ENCODE measurements at places on chromosomes 2 and 18.

DNA sequence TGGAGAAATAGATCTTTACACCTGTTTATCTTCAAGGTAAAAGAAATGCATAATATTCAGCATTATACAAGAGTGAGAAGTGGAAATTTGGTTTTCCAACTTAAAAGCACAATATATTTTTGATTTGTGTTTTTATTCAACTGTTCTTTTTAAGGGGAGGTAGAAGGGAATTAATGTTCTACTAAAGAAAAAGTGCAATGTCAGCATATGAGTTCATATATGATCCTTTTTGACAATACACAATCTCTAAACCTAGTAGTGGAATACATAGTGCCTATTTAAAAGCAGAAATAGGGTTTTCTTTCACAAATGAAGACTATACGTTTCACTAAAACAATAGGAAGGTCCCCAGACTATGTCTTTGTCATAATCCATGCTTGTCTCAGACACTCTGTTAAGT, 63.2 kb upstream of the ATP5MC3 start:
- DNase-seq: no peak

- DNase-seq: no peak
Observed at GRCh38 chr18:51857989-51858388, 482.0 kb upstream of the DCC start.

- DNase-seq: peak; percentile 66
Observed at GRCh38 chr2:112666761-112667122, 21.0 kb downstream of the SLC20A1 start.

DNA sequence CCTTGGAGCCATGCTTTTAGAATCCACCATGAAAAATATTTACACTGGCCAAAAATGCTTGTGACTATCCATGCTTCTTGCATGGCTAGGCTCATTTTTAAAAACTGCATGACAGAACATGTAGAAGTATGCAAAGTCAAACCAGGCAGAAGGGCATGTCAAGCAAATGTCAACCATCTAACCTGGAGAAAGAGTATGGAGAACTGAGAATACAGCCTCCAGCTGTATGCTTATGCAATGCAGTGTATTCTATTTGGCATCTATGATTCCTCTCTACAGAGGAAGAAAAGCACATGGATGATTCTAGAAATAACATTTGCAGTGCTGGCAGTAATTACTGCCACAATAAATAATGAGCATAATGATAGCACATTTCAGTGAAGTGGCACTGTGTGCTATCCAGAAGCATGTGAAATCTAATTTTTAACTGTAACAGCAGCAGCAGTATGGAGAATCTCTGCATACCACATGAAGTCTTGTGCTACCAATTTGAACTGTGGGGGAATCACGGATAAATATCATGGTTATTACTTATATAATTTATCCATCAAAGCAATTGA, 87.3 kb upstream of the CCDC141 start:
- no peak for DNase-seq

GRCh38 chr2:16475586-16475985, 190.0 kb downstream of the CYRIA start:
- DNase-seq: no peak

- no peak for DNase-seq
Observed at GRCh38 chr18:49859021-49859359, 45.7 kb upstream of the ACAA2 start.

- no peak for DNase-seq
Observed at GRCh38 chr2:79832511-79833234, 319.8 kb downstream of the CTNNA2 start.

DNA sequence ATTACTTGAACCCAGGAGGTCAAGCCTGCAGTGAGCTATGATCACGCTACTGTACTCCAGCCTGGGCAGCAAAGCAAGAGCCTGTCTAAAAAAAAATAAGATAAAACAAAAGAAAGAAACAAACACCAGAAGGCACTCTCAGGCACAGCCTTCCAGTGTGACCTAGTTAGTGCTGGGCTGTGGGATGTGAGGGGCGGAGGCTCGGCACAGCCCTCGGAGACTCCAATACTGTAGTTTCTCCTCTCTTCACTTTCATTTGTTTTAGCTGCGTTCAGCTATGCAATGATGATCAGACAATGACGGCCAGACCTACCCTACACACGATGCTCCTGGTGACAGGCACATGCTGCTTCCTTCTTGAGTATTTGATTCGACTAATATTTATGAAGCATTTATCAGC, 127.7 kb downstream of the SOCS6 start:
- no peak for DNase-seq

DNA sequence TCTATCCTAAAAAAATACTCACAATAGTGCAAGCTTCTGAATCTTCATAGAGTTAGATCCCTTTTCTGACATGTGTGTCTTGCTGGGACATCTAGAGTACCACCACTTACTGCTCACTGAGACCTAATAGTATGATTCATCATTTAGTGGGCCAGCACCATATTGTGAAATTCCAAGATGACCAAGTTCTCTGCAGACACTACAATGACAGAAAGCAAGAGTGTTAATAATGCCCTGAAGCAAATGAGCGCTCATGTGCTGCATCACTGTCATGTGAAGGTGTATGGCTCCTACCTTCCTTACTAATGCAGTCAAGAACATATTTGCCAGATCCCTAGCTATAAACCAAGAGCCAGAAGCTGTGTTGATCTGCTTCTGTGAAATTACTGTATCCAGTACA, 606.2 kb upstream of the NXPH2 start:
- no peak for DNase-seq

DNA sequence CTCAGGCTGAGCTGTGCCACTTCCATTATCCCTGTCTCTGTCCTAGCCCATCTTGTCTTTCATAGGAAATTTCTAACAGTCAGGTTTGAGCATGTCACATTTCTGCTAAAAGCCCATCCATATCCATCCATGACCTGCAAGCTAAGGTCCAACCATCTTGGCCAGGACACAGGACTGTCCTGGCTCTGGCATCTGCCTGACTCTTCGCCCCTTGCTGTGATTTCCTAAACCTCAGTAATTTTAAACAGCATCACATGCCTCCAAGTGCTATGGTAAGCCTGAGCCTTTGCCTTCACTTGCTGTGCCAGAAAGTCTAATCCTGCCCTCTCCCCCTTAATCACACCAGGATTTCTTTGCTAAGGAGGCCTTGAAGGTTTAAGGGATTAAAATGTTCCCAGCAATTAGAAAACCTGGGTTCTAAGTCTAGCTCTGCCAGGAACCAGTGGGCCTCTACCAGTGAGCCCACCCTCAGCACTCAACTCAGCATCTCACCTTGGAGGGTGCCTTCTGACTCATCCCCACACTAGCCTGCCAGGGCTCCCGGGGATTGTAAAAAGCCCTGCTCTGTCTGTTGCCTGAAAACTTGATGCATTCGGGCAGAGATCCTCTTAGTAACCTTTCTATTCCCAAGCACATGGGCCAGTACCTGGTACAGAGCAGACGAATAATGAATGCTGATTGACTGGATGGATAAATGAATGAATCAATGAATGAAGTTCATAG, 411.0 kb downstream of the LRATD1 start:
- no peak for DNase-seq

- DNase-seq: no peak
Observed at GRCh38 chr2:44168681-44169154, at the start of gene PPM1B. TSS of gene PPM1B (plus strand) at chr2:44168875. CDS start at chr2:44201200, 32,325 bp downstream.

DNA sequence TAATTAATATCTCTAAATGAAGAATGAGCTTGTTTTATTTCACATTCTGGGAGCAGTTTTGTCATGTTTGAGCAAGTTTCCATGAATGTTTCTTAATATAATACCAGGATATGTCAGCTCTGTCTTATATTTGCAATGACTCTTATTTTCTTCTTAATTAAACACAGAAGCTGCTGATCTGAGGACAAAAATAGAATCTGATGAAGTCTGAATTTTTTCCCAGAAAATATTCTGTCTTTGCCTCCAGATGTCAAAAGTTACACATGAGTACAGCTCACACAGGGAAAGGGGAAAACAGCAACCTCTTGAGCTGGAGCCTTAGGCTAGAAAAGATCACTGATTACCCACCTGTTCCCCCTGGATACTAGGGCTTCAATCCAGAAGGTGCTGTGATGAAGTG, 606.6 kb upstream of the SYT4 start:
- DNase-seq: no peak

DNA sequence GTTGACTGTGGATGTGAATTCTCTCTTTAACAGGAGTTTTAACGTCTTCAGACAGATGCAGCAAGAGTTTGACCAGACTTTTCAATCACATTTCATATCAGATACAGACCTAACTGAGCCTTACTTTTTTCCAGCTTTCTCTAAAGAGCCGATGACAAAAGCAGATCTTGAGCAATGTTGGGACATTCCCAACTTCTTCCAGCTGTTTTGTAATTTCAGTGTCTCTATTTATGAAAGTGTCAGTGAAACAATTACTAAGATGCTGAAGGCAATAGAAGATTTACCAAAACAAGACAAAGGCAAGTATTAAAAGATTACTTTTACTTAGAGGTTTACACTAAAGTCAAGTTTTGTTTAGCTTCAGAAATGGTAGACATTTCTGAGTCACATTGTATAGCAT, 30.2 kb upstream of the TYMS start:
- DNase-seq: no peak

- no peak for DNase-seq
Observed at GRCh38 chr2:177869209-177869608, 203.4 kb downstream of the PDE11A start.

GRCh38 chr18:49486606-49486952, 455 bp downstream of the C18orf32 start:
- peak; percentile 70 for DNase-seq

All from OCI-M1 (cell line).